ENCODE measurements at places on chromosomes 1 and 21.

DNA sequence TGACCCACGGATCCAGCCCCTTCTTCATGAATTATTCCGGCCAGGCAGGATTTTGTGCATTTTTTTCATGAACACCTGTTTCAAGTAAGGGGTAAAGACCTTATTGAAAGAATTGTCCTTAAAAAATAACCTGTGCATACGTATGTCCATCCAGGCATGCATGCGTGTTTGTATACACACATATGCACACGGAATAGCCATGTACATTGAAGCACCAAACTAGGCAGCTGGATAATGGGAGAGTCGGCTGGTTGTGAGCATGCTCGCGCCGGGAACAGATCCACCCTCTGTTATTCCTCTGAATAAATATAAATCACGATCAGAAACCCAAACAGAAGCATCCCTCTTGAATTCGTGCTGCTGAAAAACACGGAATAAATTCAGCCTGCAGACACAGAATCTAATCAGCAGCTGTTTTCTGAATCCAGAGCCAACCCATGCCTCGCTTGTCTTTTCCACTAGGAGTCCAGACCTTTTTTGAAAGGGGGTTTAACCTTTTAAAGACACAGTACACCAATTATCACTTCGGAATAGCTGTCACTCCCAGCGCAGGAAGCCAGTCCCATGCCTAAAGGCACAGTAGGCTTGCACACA, at the start of gene HIVEP3:
TSS of gene HIVEP3 (minus strand) at position 473 of the 594 bp plus-strand sequence.
- no peak for DNase-seq

GRCh38 chr1:165930961-165931360, 103.5 kb downstream of the UCK2 start:
- DNase-seq, result no peak

DNA sequence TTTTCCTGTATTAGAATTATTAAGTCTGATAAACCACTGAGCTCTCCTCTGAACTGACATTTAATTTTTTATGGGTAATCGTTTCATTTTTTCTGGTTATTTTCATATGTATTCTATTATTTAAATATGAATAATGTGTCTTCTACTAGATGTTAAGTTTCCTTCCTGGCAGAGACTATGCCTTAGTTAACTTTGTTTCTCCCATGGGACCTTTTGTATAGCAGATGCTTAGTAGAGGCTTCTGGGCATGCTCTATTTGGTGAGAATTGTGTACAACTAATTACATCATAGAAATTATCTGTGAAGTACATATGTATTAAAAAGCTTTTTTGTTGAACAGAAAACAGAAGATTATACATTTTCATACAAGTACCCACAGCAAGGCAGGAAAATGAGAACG, 23.4 kb downstream of the CTBS start:
- no peak for DNase-seq

- DNase-seq, result no peak
Observed at GRCh38 chr1:101460739-101461138, 223.9 kb downstream of the S1PR1 start.

- DNase-seq, result no peak
Observed at GRCh38 chr1:24119859-24120756, 8.2 kb upstream of the MYOM3 start.

GRCh38 chr1:179984942-179985341, 30.3 kb downstream of the CEP350 start:
- no peak for DNase-seq

DNA sequence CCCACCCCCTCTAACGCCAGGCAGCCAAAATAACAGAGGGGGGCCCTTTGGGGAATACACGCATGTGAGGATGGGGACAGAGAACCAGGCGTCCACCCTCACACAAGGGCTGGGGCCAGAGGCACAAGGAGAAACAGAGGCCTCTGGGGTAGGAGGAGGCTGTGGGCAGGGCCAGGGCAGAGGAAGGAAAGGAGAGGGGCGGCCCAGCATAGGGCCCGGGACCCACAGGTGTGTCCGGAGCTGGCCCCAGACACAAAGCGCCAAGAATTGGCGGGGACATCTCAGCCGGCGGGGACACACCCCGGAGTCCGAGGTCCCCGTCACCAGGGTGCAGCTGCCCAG, 6.7 kb downstream of the PLEKHG5 start:
- no peak for DNase-seq

DNA sequence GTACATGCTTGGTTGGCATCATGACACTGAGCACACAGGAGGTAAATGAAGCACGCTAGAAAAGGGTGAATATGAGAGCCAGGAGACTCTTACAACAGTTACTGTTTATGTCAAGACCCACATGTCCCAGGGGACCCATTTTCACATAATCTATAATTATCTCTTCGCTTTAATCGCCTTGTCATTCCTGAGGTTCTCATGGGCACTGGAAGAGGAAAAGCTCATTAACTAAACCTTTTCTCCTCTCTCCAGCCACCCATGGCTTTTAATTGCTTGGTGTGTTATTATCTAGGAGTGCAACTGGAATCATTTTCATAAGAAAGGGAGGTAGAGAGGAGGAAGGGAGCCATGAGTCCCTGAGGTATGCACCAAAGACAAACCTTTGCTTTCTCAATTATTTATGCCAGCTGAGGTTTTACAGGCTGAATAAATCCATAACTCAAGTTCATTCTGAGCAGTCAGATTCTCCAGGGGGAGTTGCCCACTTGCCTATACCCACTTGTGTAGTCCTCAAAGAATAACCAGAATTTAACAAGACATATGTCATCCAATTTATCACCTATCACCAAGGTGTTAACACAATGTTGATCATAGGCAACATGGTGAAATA, 77.4 kb downstream of the ACBD6 start:
- DNase-seq, result no peak

Data from left renal pelvis (tissue), 4 donors.